ENCODE measurements at places on chromosomes 3 and 15. TPM values are rescaled to one million over a fixed set of nuclear protein-coding genes. Genes with fewer than 3 reads are reported as not detected.

Gene CHRNA7
- 2.0 TPM for total RNA-seq

Gene TMEM108
- 0.69 TPM for total RNA-seq

Gene CNTN3
- not detected for total RNA-seq

Gene GOLGA6L7
- not detected for total RNA-seq

Gene GOLGA6L9
- 0.12 TPM for total RNA-seq

Gene ELL3
- 0.86 TPM for total RNA-seq

Gene CPNE4
- 0.32 TPM for total RNA-seq

Gene BCHE
- total RNA-seq: 8.0 TPM

Gene SMAD6
- 12.7 TPM for total RNA-seq

Gene ANKRD34C
- total RNA-seq: not detected

Gene DGKG
- 14.4 TPM for total RNA-seq

Gene OR5K2
- total RNA-seq: not detected

Gene RTP3
- total RNA-seq: 0.20 TPM

Gene GOLGA8J
- not detected for total RNA-seq

Gene NR2E3
- not detected for total RNA-seq

Gene LMAN1L
- not detected for total RNA-seq

Gene LSM3
- total RNA-seq: 23.0 TPM

Gene ZBTB47
- total RNA-seq: 5.5 TPM

Gene SPINK8
- total RNA-seq: not detected

Gene TM4SF18
- total RNA-seq: 25.4 TPM

Gene NAA80
- total RNA-seq: 8.9 TPM

Gene ADGRG7
- not detected for total RNA-seq

Gene STOML1
- total RNA-seq: 19.9 TPM

Gene TRIM59
- 17.4 TPM for total RNA-seq

Gene PLA1A
- total RNA-seq: not detected

Gene UQCRC1
- 314 TPM for total RNA-seq

Gene NMNAT3
- total RNA-seq: 3.2 TPM

Gene FAM227B
- 6.5 TPM for total RNA-seq

Gene IL17RB
- 0.25 TPM for total RNA-seq

Gene COPS2
- 43.1 TPM for total RNA-seq

Gene ATP2B2
- total RNA-seq: not detected

Gene ATP13A5
- not detected for total RNA-seq

Gene RLBP1
- not detected for total RNA-seq

Gene ACTC1
- 2.9 TPM for total RNA-seq

Gene MASP1
- total RNA-seq: 1.2 TPM
